Posterior cingulate gyrus (tissue), 11 donors: ENCODE measurements at places on chromosomes 12 and 14.

DNA sequence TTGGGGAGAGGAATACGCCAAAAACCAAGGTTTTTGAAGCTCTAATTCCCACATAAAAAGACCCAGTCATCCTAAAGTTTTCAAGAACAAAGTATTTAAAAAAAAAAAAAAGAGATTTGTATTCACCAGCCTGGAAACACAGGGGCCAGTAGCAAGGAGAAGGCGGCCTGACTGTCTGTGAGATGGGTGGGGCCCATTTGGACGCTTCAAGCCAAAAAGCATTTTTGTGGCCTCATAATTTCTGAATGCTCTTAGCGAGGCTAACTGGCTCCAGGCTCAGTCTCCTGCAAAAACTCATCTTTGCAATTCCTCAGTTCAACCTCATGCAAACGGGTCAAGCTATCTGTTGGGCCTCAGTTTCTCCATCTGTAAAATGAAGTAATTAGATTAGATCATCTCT, 514.1 kb downstream of the MED13L start:
- no peak for DNase-seq

- no peak for DNase-seq
These were observed 28.0 kb downstream of the PXN start for GRCh38 chr12:120237360-120238171.

DNA sequence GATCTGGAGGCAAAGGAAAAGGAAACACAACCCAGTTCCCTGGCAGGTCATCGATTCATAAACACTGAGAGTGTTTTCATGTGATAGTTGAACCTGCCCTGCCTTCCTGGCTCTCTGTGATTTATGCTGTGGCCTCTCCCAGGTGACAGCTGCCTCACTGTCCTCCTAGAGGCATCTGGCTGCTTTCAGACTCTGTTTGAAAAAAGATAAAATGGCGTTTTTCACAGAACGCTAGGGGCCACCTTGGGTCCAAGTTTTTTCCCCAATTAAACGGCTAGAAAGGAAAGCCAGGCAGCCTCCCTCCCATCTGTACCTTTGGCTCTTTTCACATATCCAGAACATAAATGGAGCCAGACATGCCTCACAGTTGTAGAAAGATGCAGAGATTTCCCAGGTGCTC, 252.6 kb upstream of the CCDC196 start:
- no peak for DNase-seq

DNA sequence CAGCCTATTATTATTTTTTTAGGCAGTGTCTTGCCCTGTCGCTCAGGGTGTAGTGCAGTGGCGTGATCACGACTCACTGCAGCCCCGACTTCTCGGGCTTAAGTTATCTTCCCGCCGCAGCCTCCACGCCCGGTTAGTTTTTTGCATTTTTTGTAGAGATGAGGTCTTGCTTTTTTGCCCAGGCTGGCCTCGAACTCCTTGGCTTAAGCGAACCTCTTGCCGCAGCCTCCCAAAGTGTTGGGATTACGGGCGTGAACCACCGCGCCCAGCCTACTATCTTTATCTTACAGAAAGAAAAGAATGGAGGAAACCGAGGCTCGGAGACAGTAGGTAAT, 507 bp upstream of the PTPN11 start:
- DNase-seq, result no peak

- DNase-seq, result no peak
These were observed 88.3 kb downstream of the LRRK2 start for GRCh38 chr12:40312982-40313576.

- no peak for DNase-seq
These were observed 37.3 kb upstream of the DIP2B start for GRCh38 chr12:50467439-50467838.

DNA sequence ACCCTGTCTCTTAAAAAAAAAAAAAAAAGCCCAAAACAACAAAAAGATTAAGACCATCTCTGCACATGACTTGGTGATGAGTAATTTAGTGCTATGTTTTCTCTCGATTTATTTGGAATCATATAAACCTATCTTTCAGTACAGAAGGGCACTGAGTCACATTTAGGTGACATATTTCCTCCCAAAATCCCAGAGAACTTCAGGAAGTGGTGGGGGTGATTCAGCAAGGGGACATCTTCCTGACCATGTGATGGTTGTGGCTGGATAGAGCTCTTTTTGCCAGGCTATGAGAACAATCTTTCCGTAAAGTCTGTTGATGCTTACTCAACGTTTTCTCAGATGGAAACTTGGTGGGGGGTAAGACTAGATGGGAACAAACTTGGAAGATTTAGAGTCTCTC, 50.0 kb downstream of the PPFIBP1 start:
- DNase-seq, result no peak

- no peak for DNase-seq
These were observed 156.7 kb downstream of the NTF3 start for GRCh38 chr12:5588591-5588990.

- DNase-seq, result no peak
These were observed 26.2 kb downstream of the ZCRB1 start for GRCh38 chr12:42299392-42300308.

- DNase-seq, result no peak
These were observed 68.8 kb downstream of the SLCO1A2 start for GRCh38 chr12:21265932-21266331.

DNA sequence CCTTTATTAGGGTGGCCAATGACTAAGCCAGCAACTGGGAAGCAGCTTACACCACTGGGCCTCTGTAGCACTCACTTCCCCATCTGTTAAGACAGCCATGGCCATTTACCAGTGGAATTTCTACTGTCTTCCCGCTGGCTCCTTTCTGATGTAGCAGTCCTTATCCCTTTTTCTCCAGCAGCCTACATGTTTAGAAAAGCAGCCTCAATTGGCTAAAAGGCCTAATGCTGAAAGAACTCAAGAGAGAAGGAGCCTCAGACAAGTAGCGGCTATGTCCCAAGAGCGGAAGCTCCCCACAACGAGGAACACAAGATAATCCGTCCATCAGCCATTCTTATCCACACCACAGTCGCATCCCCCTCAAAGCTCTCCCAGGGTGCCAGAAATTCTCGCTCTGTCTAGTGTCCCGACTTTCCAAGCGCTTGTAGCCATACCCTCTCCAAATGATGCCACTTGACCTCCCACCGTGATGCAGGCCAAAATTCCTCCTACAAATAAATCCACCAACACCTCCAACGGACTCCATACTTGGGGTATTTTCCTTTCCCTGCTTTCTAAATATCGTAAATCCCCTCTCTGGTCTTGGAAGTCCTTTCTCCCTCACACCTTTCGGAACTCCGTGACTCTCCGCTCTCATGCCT, 624 bp downstream of the M6PR start:
- DNase-seq, result no peak

DNA sequence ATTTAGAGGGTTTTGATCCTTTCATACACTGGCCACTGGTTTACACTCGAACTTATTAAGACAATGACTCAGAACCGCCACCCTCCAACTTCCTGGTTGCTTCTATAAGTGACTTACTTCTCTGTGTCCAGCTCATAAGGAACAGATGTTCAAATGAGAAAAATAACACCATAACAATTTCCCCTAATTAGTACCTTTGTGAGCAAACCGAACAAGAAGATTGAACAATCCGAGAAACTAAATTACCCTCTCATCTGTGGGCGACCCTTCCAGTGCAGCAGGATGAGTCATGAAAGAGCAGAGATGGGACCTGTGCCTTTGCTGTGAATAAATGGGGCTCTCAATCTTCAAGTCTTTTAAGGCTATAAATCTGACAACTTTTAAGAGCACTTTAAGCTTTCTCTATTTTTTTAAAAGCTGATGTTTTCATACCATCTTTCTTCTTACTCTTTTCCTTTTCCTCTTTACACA, 146.8 kb upstream of the RASSF8 start:
- DNase-seq, result no peak

- DNase-seq, result no peak
These were observed 15.3 kb upstream of the NUDT14 start for GRCh38 chr14:105196265-105196960.

- DNase-seq, result no peak
These were observed 15.2 kb downstream of the GOLGA3 start for GRCh38 chr12:132813443-132813842.

GRCh38 chr12:123346946-123347345, 17.7 kb downstream of the SBNO1 start:
- no peak for DNase-seq

GRCh38 chr12:80415466-80415865, 28.6 kb upstream of the PTPRQ start:
- no peak for DNase-seq

DNA sequence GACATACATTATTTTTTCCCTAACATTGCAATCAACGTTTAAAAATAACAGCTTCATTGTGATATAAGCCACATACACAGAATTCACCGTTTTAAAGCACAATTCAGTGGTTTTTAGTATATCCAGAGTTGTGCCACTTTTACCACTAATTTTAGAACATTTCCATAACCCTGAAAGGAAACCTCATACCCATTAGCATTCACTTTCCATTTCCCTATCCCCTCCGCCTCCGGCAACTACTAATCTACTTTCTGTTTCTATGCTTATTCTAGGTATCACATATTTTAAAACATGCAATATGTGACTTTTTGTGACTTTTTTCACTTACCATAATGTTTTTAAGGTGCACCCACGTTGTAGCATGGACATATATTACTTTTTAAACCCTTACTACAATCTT, 55.6 kb upstream of the ISM2 start:
- DNase-seq, result no peak

DNA sequence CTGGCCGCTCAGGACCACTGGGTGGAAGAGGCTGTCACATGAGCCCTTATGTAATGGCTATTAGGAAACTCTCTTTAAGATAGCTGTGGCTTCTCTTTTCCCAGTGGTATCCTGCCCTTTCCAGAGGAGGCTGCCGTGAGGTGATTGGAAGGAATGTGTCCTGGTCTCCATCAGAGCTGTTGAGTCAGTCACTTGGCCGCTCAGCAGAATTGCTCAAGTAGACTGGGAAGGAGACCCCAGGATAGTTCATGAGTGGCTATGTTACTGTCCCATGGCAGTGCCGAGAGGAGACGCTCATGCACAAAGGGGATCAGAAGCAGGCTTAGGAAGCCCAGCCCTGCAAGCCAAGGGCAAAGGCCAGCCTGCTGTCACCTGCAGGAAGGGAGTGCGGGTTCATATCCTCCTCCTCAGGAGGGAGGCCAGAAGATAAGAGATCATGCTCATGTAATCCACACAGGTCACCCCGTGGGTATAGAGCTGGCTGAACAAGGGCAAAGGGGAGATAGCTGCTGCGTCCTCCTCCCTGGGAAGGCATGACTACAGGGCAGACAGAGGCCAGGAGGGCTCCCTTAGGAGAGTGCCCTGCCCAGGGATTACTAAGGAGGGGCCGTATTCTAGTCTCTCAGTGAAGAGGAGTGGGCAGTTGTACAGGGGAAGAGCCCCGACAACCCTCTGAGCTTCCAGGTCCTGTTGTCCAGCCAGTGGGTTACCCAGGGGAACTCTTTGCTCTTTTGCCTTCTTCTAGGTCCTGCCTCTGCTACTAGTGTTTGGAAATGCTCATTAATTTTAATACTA, 137.0 kb upstream of the MAX start:
- no peak for DNase-seq

- no peak for DNase-seq
These were observed 18.9 kb downstream of the BICD1 start for GRCh38 chr12:32125455-32126084.

- DNase-seq, result no peak
These were observed 48.0 kb downstream of the AKAP6 start for GRCh38 chr14:32377046-32377646.

- DNase-seq, result no peak
These were observed 767 bp upstream of the CCNT1 start for GRCh38 chr12:48717252-48717695.

- no peak for DNase-seq
These were observed 174.8 kb downstream of the PELI2 start for GRCh38 chr14:56292970-56293369.

DNA sequence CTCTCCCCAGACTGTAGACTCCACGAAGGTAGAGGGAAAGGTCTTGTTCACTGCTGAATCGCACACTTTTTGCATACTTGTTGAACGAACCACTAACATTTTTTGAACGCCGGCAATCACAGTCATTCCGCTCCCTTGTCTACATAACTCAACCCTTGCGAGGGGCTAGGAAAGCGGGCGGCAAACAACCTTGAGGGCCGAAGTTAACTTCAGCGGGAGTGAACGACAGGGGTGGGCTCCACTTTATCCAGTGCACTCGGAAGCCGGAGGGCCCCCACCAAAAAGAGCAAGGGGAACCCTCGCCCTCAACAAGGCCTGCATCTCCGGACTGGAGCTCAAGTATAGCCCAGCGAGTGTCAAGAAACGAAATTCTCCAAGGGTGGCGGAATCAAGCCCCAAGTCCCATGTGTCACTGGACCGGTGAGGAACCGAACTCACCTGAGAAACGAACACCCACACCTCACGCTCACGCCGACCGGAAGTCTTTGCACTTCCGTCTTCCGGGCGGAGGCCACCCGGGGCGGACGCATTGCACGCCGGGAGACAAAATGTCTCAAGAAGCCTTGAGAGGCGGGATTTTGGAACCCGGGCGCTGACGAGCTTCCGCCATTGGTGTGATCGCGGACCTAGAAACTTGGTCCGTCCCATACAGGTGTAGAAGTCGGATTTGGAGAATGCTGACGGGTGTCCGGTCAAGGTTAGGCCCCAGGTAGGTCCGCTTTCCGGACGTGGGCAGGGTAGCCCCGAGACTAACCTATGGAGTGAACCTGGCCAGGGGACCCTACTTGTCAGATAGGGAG, at the start of gene LLPH:
Gene LLPH (minus strand): TSS at position 484 of the 800 bp plus-strand sequence. CDS start 1,644 bp downstream, outside the sequence.
- DNase-seq, result peak; percentile 82

DNA sequence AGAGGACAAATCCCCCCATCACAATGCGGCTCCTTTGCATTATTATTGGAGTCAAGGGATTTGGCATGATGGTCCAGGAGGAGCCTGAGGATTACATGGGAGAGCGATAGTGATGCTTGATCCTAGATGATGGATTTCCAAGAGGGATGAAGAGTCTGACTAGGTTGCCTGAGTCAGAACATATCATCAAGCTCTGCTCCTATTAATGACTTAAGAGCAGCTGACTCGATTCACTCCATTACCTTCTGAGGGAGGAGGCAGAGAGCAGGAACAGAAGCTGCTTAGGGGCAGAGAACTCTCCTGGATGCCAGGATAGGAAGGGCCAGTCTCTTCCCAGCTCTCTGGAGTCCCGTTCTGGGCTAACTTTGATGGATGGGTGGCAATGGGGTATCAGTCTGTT, 54.0 kb upstream of the CISTR start:
- DNase-seq, result no peak

DNA sequence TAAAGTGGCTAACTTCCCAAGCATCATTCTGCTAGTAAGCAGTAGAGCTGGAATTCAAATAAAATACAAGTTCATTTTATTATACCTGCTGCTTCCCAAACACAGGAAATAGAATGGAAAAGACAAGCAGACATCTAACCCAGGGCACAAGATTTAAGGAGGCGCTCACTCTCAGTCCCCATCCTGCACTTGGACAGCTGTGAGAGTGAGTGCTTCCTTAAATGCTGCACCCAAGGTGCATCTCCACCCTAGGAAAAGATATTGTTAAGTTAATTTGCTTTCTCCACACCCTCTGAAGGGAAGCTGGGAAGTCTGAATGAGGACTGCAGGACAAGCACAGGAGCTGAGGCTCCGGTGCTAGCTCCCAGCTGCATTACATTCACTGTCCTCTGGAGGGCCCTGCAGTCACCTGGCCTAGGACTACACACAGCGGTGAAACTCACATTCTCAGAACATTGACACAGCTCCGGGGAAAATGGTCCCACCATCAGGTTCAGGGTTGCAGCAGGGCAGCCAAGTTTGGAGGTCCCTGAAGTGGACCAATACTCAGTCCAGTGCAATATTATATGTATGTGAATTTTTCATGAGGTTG, 14.2 kb downstream of the HEBP1 start:
- no peak for DNase-seq
